ENCODE measurements at places on chromosomes 7 and 10. TPM values are rescaled to one million over a fixed set of nuclear protein-coding genes. Genes with fewer than 3 reads are reported as not detected.

ZEB1 gene
- 84.6 TPM for total RNA-seq

GRCh38 chr7:117716707-117717299 is 156.4 kb downstream of the CTTNBP2 start:
- DNase-seq, result no peak

DNA sequence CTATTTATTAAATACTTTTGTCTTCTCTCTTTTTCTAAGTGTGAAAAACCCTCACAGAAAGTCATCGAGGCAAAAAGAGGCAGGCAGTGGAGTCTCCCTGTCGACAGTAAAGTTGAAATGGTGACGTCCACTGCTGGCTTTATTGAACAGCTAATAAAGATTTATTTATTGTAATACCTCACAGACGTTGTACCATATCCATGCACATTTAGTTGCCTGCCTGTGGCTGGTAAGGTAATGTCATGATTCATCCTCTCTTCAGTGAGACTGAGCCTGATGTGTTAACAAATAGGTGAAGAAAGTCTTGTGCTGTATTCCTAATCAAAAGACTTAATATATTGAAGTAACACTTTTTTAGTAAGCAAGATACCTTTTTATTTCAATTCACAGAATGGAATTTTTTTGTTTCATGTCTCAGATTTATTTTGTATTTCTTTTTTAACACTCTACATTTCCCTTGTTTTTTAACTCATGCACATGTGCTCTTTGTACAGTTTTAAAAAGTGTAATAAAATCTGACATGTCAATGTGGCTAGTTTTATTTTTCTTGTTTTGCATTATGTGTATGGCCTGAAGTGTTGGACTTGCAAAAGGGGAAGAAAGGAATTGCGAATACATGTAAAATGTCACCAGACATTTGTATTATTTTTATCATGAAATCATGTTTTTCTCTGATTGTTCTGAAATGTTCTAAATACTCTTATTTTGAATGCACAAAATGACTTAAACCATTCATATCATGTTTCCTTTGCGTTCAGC is 43.4 kb downstream of the TARP start:
- no peak for DNase-seq

GRCh38 chr10:69902835-69903535 is 101.3 kb downstream of the COL13A1 start:
- no peak for DNase-seq

- no peak for DNase-seq
Observed at GRCh38 chr7:119703895-119704294, 569.1 kb upstream of the KCND2 start.

All from tibial nerve (tissue), 4 donors.